Non-pigmented ciliary epithelial cell (primary cell): ENCODE measurements at places on chromosomes 2 and 18.
A peak's percentile ranks its signal among the peaks of the same experiment; 100 is the strongest.

- DNase-seq: no peak
These were observed 507.5 kb downstream of the SLC4A3 start for GRCh38 chr2:220134756-220135534.

GRCh38 chr2:133247631-133248030, 320.6 kb downstream of the NCKAP5 start:
- DNase-seq: no peak

DNA sequence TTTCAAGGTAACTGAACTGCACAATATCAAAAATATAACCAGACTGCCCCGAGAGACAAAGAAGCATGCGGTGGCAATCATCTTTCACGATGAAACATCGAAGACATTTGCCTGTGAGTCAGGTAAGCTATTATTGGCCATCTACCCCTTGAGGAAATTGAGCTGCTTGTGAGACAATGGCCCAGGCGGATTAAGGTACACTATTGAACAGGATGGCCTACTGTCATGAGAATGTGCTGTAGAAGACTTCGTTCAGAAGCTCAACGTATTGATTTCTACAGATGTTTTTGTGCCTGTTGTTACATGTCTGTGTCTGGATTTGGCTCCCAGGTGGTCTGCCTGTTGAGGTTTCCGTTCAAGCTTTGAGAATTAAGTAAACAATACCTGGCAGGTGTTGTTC, 198.7 kb downstream of the DOK6 start:
- no peak for DNase-seq

DNA sequence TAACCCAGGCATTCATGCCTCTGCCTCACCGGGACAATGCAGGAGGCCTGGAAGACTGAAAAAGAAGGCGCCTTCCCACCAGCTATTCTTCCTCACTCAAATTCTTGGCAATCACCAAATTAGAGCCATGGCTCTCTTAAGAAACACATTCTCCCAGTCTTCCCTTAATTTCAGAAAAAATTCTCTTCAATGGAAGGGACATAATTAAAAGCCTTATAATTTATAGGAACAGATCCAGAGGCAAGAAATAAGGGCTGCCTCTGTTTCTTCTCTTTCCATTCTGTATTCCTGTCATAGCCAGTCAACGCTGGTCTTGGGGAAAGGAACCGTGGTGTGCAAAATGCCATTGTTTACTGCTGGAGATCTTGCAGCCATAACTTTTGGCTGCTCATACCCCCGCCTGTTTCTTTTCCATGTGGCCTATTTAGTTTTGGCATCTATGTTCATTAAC, 32.8 kb downstream of the DTNA start:
- DNase-seq: no peak

- peak; percentile 52 for DNase-seq
These were observed 1.5 kb downstream of the CAB39 start for GRCh38 chr2:230714136-230714480.

DNA sequence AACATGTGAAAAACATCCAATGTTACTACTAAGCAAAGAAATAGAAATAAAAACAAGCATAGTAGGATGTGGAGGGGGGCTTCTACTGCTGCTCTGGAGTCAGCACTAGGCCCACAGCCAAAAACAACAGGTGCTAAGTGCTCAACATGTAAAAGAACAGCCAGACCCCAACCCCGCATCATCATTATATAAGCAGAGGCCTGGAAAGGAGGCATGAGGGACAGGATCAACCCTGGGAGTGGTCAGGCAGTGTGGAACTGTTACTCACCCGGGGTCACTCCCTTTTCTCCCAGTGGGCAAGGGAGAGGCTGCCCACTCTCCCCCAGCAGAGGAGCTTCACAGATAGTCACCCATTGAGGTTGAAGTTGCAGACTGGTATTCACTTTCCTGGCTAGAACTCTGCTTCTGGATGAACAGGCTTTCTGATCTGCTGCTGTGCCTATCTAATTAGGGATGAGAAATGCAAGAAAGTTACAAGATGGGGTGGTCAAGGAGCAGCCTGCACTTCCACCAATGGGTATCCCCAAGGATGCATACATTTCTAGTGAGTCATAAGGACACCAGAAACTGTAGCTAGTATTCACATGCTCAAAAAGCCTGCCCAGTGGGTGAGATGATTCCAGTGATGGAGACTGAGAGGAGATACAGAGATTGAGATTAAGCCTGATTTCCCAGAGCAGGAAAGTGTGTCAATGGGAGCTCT, 480.1 kb upstream of the TCF4 start:
- peak; percentile 15 for DNase-seq

DNA sequence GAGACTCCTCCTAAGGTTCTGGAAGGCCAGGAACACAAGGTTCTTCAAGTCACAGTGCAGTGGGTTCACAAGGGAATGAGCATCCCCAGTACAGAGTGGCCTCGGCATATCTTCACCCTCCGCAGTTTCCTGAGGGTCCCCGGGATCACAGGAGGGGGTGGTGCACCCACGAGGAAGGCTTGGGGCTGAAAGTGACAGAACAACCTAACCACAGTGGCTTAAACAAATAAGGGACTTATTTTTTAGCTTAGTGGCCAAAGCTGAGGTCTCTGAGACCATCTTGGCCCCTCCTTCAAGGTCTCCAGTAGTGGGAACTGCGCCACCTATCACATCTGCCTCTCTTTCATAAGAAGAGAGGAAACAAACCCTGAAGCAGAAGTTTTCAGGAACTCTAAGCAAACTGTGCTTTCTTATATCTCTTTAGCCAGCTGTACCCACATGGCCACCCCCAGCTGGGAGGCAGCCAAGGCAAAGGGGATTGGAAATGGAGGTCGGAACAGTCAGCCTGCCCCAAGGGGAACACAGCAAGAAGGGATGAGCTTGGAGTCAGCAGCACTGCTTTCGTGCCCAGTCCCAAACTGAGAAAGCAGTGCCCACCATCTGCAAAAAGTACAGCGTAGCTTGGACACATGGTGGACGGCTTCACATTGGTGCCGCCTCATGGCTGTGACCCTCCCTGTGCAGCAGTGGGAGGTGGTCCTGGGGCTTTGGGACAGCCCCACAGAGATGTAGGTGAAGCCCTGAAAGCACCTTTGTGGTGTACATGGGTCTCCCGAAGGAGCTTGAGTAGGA, 260.0 kb upstream of the ID2 start:
- no peak for DNase-seq

DNA sequence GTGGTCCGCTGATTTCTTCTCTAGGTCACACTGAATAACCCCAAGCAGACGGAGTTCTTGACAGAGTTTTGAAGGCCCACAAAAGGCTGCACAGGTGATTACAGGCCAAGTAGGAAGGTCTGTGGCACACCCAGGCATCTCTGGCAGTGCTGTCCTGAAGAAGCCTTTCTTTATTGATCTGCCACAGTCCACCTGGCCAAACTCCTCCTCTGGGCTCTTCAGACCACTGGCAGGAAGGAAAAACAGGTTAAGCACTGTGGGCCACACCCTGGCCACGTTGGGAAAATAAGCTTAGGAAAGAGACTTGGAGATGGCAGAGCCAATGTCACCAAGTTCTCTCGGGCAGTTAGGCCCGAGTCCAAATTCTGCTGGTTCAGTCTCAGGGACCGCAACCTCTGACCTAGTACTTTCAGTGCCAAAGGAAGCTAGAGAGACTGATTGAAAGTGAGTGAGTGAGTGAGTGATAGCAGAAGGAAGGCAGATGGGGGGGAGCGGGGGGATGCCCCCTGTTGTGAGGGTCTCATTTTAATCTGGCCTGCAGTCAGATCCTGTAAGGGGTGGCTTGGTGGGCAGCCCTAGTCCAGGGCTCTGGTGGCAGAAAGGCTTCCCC, 102.9 kb downstream of the TGFA start:
- no peak for DNase-seq

GRCh38 chr18:35973650-35974049, 1.2 kb downstream of the RMP24 start:
- DNase-seq: no peak

DNA sequence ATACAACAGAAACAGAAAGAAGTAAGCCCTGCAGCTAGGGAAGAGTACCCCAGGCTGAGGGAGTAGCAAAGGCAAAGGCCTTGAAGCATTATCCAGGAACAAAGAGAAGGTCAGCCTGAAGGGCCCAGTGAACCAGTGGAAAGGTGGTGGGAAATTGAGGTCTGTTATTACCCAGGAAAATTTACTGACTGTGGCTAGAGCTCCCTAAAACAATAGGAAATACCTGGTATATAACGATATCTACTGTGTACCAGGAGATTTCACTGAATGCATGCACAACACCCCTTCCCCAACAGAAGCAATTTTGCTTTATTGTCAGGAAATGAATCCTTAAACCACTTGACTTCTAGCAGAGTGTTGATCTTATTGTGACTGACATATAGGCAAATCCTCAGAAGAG, 365.3 kb downstream of the ERBB4 start:
- no peak for DNase-seq

DNA sequence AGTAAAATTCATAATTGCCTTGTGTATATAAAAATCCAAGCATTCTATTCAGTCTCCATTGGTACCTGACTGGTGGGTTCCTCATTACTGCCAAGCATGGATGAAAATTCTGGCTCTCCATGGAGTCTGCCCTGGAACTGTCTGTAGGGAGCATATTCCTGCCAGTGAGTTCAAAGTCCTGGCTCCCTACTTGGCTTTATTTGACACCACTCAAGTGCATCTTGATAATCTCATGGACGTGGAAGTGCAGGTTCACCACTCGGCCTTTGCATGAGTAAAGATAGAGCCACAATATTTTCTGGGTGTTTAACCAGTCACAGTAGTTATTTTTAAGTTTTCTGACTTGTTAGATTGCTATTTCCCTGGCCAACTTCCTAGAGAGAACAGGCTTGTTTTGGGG, 63.5 kb downstream of the CNTNAP5 start:
- no peak for DNase-seq

GRCh38 chr2:170984079-170984478, 55.0 kb downstream of the GORASP2 start:
- DNase-seq: no peak

GRCh38 chr2:60437080-60437696, 116.3 kb downstream of the BCL11A start:
- DNase-seq: no peak

- DNase-seq: no peak
These were observed 350.5 kb downstream of the CCDC85A start for GRCh38 chr2:56534321-56534720.

DNA sequence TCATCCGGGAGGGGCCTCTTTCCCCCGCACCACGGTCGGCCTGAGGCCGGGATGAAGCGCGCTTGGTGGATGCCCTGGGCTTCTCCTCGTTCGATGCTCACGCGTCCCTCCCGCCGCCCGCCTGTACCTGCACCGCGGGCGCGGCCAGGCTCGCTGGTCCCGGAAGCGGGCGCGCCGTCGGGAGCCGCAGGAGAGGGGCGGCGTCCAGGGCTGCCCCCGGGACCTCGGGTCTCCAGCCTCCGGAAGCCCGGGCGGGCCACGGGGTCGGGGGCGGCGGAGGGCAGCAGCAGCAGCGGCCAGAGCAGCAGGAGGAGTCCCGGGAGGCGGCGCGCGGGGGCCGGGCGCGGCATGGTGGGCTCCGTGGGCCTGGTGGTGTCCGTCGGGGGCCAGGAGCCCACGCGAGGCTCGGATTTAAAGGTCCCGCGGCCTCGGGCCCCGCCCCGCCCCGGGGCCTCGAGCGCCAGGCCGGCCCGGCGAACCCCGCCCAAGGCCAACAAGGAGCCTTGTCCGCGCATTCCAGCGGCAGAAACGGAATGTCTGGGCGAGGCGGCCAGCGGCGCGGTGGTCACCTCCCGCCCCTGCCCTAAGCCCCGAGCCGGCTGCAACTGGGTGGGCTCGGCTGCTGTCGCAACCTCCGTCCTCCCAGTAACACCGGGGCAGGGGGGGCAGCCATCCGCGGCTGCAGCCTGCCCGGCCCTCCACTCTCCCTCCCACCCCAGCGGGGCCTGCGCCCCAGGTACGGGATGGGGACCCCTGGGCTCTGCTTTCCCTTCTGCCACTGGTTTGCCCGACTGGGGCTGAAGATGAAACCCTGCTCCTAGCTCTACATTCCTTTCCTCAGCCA, at the start of gene MATN3:
TSS of gene MATN3 (minus strand) at position 387 of the 844 bp plus-strand sequence. CDS start at position 350, 37 bp downstream.
- no peak for DNase-seq

DNA sequence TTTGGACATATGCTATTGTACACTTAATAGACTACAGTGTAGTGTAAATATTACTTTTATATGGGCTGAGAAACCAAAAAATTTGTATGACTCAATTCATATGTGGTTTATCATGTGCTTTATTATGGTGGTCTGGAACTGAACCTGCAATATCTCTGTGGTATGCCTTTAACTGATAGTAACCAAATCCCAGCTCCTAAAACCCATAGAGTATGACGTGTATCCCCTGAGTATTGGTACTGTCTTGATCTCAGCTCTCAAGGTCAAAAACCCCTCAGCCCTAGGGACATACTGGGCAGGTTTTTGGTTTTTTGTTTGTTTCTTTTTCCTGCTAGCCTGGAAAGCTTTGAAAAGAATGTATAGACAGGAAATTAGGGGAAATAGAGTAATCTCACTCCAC, 42.2 kb upstream of the ARHGAP15 start:
- DNase-seq: no peak

DNA sequence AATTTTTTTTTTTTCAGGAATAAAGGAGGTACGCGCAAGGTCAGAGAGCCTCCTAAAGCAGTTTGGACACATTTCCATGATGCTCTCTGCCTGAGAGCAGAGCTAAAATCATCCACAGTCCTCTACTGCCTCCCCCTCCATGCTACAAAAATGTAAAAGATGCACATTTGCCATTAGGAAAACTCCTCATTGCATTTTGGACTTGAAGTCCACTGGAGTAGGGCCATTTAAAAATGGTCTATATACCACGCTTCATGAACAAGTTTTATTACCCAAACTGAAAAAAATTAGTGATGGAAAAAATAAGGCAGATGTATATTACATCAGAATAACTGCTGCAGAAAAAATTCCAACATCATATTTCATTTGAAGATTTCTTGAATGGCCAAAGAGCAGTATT, 256.0 kb downstream of the AFF3 start:
- DNase-seq: no peak

- DNase-seq: no peak
These were observed 268.2 kb upstream of the ID2 start for GRCh38 chr2:8413589-8414135.

GRCh38 chr2:229996320-229996719, 72.4 kb downstream of the SLC16A14 start:
- DNase-seq: no peak

DNA sequence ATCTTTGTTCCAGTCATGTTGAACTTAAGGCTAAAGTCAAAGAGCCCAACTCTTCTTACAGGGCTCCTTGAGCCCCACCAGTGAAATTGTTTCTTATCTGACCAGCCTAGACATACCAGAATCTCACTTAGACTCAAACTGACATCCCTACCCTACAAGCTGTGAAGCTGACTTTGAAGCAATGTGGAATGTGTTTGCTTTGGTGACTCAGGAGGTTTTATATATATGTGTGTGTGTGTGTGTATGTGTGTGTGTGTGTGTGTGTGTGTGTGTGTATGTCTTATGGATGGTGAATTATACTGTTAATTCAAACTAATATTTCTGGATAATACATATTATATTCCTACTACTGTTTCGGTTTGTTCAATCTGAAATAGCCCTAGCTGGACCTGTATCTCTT, 67.3 kb downstream of the CAMKMT start:
- DNase-seq: peak; percentile 38

DNA sequence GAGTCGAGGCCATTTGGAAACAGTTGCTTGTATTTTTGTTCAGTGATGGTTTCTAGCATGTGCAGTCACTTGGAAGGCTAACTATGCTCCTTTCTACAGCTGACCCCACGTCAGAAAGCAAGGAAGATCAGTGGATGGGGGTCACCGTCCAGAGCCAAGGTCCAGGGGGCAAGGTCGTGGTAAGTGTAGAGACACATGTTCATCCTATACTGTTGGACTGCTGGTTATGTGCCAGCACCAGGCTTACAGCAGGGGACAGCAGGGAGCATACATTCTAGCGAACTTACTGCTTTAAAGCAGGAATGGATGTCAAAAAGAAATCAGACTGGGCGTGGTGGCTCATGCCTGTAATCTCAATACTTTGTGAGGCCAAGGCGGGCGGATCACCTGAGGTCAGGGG, 40.0 kb downstream of the ITGA6 start:
- DNase-seq: no peak
